ENCODE measurements at places on chromosomes 6 and 20. TPM values are rescaled to one million over a fixed set of nuclear protein-coding genes. Genes with fewer than 3 reads are reported as not detected.

EEF1A2 gene
- 27.9 TPM for total RNA-seq

GRCh38 chr6:38404900-38405556 lies 234.7 kb downstream of the BTBD9 start:
- DNase-seq: no peak

MTFR2 gene
- total RNA-seq: 8.5 TPM

GRCh38 chr6:161971043-161971442 lies 697.2 kb upstream of the AGPAT4 start:
- no peak for DNase-seq

DNA sequence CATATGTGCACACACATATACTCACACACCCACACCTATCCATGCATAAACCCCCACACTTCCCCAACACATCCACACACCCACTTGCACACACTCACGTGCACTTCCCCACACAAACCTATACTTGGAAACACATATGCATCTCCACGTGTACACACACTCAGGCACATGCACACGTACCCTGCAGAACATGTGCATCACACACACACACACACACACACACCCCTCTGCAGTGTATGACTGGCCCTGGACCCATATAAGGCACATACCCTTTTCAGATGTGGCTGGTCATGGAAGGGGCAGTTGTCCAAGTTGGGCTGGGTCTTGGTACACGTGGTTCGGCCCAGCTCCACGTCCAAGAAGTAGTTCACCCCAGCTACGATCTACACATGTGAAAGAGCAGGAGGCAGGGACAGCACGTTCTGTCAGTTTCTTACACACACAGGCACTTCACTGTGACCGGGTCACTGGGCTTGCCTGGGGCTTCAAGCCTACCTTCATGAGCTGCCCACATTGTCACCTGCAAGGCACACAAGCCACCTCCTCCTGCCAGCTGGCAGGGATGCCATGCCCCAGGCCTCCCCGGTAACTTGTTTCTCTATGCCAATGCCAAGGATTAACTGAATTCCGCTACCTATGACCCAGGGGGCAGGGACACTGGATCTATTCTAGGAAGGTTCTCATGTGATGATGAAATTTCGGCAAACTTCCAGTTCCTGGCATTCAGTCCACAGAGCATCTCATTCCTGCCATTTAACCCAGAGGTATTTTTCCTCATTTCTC lies 2.6 kb downstream of the CST3 start:
- DNase-seq: no peak

GRCh38 chr6:45192556-45192955 lies 135.6 kb upstream of the RUNX2 start:
- DNase-seq: no peak

DEFB124 gene
- not detected for total RNA-seq

RFX6 gene
- not detected for total RNA-seq

SGK2 gene
- total RNA-seq: 0.23 TPM

SLC17A1 gene
- total RNA-seq: not detected

ELOVL4 gene
- total RNA-seq: 15.1 TPM

- DNase-seq: no peak
Observed at GRCh38 chr6:108353853-108354252, 59.0 kb downstream of the AFG1L start.

DNA sequence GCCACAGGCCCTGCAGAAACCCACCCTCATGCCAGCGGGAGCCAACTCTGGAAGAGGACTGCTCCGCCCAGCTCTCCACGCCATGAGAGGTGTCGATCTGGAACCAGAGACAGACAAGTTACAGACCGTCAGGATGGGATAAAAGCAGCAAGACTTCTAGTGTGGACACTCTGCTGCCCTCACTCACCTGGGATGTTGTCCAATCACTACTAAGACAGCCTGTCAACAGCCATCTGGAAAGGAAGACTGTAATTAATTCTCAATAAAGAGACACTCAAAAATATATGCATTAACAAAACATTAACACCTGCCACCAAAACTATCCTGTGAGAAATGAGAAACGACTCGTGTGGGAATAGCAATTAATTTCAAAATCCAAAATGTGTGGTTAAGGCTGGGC lies 28.3 kb downstream of the SLC2A4RG start:
- DNase-seq: no peak

Measured in H1 (cell line).